Smooth muscle cell of bladder (primary cell): ENCODE measurements at places on chromosomes 11 and 22. TPM values are rescaled to one million over a fixed set of nuclear protein-coding genes. Genes with fewer than 3 reads are reported as not detected.

The MOGAT2 gene
- total RNA-seq: not detected in 2 replicates

The PHOX2A gene
- total RNA-seq: not detected in 2 replicates

The RELT gene
- 1.3 and 5.0 TPM in 2 replicates for total RNA-seq

The OR5P2 gene
- total RNA-seq: not detected in 2 replicates

The C11orf16 gene
- total RNA-seq: not detected in 2 replicates

The PISD gene
- 25.0 and 34.9 TPM in 2 replicates for total RNA-seq

The PNPLA3 gene
- 4.5 and 7.5 TPM in 2 replicates for total RNA-seq

The ANO3 gene
- 0.28 and 0.55 TPM in 2 replicates for total RNA-seq

The KDM4D gene
- 0.37 and 0.43 TPM in 2 replicates for total RNA-seq

The TUT1 gene
- 4.8 and 6.7 TPM in 2 replicates for total RNA-seq

The GNB1L gene
- total RNA-seq: 4.4 and 5.2 TPM in 2 replicates

The CCDC116 gene
- total RNA-seq: 0.14 and 0.18 TPM in 2 replicates

The PARVB gene
- total RNA-seq: 13.8 and 25.7 TPM in 2 replicates

The MMP8 gene
- total RNA-seq: under 0.01 TPM in 1 of 2 replicates, not detected in the other
